Fibroblast of skin of scalp (primary cell): ENCODE measurements at places on chromosomes 5 and 9.
A peak's percentile ranks its signal among the peaks of the same experiment; 100 is the strongest.

- DNase-seq: no peak
Measured at GRCh38 chr5:136123236-136123768, 9.3 kb upstream of the SMAD5 start.

DNA sequence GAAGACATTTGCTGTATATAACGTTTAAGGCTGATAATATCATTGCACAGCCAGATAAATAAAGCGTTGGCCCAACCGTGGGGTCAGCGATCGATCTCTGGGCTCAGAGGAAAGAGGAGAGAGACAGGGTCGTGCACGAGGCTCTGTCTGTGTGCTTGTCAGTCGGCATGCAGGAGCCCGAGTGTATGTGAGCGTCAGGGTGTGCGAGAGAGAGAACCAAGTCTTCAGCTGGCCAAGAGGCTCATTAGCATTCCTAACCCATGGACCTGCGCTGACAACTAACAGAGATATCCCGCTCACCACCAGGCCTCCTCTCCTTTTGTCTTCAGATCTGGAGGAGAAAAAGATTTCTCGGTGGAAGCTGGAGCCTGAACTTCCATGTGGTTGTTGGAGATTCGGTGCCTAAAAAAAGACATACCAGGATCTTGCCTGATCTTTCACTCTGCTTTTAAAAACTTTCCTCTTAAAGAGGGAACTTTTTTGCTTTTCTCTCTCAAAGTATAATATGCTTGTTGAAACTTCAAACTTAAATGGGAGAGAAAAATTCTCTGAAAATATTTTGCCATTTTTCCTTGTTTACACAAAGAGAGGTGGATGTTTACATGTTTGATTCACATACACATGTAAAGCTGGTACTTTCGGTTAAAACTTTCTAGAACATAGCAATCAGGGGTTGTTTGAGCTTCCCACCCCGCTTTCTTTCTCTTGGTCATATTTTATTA lies 16.5 kb downstream of the NR2F1 start:
- DNase-seq: no peak

- no peak for DNase-seq
Measured at GRCh38 chr9:75707191-75707590, 183.3 kb upstream of the PCSK5 start.

DNA sequence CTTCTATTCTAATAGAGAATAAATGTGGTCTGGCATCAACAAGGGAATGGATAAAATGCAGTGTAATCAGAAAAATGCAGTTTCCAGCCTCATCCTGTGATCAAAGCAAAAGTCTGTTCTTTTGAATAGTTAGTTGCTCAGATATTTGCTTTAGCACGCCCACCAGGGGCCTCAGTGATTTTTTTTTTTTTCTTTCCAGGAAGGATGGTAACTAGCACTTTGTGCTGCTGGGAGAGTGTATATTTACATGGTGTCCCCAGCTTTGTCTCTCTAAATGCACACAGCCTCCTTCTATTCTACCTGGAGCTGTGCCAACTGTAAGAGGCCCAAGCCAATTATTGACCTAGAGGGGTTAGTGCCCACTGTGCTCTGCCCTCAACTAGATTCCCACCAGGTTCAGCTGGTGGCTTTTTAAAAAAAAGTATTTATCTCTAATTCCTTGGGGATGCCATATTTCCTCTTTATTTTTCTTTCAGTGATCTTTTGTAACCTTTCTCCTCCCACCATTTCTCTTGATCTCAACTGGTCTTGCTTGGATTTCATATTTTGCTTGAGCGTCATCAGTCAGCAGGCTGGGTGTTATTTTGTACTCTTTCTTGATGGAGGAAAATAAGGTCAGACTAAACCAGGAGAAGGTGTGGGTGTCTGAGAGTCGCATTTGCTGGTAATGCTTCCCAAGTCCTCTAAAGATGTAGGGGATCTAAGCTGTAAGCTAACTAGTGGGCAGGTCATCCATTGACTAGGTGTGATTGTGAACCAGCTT lies 193.0 kb upstream of the C9orf72 start:
- peak; percentile 60 for DNase-seq

- DNase-seq: no peak
Measured at GRCh38 chr5:5363045-5363444, 59.4 kb upstream of the ICE1 start.

DNA sequence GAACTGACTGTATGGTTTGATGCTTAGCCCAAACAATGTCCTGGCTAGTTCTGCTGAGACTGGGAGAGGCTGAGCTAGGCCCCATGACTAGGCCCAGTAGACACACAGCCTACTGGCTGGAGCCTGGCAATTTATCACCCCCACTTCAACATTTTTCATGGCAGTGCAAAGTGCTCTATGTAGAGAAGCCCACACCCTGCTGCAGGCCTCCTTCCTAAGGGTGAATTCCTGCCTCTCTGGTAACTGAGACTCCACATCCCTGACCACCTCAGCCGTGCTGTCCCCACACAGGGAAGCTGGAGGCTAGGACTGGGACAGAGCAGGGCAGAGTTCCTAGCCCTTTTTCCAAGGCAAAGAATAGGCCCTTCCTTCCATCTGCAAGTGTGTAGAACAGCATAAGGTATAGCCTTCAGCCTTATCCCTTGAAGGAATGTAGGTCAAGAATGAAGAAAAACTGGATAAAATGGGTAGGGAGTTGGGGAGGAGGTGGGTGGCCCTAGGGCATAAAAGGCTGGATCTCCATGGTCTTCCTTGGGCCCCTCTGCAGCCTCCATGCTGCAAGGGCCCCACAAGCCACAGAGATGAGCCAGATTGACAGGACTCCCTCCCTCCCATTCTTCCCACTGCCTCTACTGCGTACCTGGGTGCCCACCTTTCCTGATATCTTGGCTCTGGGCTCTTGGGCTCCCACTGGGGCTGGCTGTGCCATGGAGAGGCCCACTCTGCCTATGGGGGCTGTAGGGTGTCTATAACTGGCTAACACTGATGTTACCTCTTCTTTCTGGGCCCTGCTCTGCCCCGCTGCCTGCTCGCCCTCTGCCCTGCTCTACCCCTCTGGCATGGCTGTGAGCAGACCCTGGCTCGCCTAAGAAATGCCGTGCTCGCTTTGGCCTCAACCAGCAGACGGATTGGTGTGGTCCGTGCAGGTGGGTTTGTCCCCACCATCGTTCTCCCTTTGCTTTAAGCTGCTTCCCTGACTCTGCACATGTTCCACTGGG lies 29.8 kb downstream of the TCF7 start:
- DNase-seq: no peak

DNA sequence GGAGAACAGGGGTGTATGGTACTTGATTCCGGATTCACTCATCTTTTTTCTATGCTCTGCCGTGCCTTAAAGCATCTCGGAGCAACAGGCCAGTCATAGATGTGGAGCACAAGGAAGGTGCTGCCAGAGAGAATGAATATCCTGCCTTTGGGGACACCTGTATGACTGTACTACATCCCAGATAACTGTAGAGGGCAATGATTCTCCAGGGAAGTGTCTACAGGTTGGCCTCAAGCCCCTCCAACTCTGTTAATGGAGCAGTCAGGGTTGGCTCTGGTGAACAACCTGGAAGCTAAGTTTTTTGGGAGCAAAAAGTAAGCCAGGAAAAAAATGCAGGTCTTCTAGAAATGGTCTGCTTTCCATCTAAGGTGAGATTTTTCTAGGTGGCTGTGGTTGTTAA lies 71.0 kb downstream of the NREP start:
- DNase-seq: no peak

DNA sequence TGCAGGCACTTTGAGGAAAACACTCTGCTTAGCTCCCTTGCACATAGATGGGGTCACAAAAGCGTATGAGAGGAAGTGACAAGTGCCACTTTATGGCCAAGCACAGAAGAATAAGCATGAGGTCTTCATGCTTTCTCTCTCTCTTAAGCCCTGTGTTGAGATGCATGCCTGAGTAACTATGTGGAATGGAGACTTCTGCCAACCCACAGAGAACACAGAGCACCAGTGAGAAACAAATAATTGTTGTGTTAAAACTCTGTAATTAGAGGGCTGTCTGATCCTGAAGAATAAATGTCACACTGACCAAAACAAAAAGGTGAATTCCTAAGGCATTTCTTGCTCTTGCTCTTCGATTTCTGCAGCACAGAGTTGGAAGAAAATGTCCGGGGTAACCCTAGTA lies 488.5 kb downstream of the CTNND2 start:
- DNase-seq: no peak

DNA sequence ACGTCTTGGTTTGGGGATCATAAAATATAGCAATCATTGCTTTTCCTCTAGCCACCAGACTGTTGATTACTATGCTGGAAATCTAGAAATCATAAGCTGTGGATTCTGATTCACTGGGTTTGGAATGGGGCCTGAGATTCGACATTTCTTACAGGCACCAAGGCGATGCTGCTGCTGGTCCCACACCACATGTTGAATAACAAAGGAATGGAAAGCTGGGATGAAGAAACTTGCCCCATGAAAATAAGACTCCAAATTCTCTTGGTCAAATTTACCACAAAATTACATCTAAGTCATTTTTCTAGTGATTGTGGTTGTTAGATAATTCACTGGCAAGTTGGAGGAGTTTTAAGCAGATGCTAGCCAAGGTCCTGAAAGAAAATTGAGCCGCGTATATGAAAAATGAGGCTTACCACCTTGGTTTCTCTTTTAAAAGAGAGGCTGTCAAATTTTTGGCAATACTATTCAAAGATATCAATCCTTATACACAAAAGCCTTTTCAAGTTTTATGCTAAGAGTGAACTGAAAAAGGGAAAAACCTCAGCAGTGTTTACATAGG lies 23.0 kb upstream of the MEIKIN start:
- DNase-seq: peak; percentile 22

DNA sequence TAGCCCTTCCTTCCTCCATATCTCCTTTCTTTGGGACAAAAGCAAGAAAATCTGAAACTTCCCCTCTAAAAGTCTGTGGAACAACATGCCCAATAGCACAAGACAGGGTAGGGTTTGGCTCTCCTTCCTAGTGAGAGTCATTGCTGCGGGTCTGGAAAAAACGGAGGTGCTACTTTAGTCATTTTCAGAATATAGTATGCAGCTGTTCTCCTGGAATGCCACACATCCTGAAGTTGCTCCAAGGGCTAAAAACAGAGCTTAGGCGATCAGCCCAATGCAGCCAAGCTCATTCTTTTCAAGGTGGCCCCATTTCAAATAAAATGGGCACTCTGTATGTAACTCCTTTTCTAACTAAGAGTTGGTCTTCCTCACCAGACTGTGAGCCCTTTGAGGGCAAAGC lies 39.5 kb upstream of the MYOT start:
- no peak for DNase-seq

GRCh38 chr5:147481376-147481775 lies 28.5 kb downstream of the DPYSL3 start:
- DNase-seq: peak; percentile 89

DNA sequence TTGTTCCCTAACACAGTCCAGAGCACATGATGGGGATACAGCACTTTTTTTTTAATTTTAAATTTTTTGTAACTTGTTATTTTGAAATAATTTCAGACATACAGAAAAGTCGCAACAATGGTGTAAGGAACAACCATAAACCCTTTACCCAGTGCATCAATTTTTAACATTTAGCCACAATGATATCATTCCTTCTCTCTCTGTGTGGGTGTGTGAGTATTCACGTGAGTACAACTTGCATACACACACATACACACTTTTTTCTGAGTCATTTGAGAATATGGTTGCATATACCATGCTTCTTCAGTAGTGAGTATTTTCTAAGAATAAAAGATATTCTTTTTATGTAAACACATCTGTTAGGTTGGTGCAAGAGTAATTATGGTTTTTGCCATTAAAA lies 135.2 kb downstream of the ARHGAP26 start:
- no peak for DNase-seq

DNA sequence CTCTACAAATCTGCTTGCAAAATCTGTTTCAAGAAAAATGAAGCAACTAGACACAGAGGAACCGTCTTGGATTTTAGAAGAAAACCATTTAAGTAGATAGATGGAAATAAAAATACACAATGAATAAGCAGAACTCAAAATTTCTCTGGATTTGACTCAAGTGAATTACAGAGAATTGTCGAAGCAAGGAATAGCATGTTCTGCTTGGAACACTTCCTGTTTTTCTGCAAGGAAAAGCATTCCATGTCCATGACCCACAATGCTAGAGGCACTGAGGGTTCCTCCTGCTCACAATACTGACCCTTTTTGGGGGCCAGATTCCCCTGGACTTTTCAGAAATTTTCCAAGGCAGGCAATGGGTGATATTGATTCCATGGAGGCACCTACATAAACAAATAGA lies 29.8 kb downstream of the PRUNE2 start:
- DNase-seq: peak; percentile 50

DNA sequence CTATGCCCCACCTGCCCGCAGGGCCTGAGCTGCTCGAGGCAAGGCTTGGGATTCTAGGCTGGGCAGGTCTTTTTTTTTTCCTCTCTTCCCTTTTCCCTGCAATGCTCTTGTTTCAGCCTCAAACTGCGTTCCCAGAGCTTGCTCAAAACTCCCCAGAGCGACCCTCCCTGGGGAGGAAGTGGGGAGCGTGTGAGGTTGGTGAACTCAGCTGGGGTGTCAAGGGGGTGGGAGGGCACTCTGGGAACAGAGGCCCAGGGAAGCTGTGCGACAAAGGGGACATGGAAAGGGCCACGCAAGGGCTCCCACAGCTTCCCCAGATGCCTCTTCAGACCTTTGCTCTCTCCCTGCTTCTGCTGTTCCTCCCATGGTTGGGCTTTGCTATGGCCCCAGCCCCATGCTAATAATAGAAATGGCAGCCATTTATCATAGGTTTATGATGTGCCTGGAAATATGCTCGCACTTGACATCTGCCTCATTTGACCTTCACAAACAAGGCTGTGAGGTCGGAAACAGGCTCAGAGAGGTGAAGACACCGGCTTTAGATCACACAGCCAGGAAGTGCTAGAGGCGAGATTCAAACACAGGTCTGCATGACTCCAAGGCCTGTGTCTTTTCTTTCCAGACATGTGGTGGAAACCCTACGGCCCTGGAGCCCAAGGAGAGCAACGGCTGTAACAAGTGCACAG lies 40.9 kb upstream of the IL17B start:
- peak; percentile 56 for DNase-seq

GRCh38 chr5:131356619-131357018 lies 92.8 kb downstream of the CDC42SE2 start:
- DNase-seq: no peak

- DNase-seq: no peak
Measured at GRCh38 chr9:32524892-32525708, 896 bp downstream of the RIGI start.

DNA sequence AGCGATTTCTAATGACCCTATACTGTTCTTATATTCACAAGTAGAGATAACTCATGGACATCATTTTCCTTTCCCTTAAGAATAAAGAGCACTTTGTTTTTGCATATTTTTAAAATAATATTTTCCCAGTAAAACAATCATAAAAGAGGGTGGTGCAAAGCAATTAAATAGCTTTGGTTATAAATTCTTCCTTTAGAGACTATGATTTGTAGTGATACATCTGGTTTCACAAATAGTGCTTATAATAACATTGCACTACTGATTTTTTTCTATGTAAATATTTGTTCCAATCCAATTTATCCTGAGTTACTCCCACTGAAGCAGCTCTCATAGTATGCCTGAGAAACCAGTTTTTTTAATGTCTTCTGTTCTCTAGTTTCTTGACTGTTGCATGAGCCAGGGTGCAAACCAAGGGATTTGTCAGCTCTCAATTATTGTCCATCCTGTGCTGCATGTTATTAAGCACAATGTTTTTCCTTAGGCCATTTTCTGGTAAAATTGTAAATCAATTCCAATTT lies 74.7 kb downstream of the LURAP1L start:
- peak; percentile 63 for DNase-seq
